ENCODE measurements at places on chromosomes 2 and 18.

DNA sequence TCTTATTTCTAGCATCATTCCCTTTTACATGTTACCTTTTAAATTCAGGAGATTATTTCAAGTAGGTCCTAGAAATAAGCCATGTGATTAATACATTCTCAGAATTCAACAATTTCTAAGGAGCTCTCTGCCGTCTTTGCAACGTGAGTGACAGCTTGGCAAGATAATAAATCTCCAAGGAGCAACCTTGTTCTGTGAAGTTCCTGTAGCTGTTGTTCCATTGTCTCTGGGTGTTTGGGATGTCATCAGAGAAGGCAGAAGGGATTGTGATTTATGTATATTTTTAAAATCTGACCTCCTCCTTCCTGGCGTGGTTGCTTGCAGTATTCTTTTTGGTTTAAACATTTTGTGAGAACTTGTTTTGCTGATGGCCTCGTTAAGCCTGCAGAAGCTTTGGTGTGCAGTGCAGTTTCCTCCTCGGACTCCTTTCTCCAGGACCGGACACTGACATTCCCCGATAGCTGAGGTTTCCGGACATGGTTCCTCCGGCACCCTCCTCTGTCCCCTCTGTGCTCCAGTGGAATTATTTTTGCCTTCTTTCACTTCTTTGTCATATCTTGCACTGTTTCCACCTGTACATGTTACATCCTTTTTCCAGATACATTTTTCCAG is 33.7 kb downstream of the RAMP1 start:
- DNase-seq: no peak

GRCh38 chr2:216606551-216607276 is 26.5 kb upstream of the IGFBP2 start:
- DNase-seq: no peak

GRCh38 chr18:63753676-63754075 is 21.5 kb upstream of the SERPINB7 start:
- DNase-seq: no peak

- DNase-seq: peak; percentile 84
Observed at GRCh38 chr2:141199711-141200110, 931.1 kb downstream of the LRP1B start.

DNA sequence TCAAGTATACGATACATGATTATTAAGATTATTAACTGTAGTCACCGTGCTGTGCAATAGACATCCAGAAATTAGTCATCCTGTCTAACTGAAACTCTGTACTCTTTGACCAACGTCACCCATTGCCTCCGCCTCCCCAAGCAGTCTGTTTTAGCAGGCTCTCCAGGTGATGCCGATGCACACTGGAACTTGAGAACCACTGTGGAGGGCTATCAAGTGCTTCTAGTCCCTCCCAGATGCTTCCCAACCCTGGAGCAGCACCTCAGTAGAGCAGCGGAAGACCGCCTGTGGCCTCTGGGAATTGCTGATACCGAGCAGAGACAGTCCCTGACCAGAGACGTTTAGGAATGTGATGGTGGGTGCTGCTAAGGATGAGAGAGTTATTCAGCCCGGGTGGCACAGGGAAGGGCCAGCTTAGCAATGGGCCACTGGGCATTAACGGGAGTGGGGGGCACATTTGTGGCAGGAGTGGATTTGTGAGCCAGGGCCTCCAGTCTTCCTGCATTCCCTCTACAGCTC is 50.7 kb downstream of the LIPG start:
- no peak for DNase-seq

Measured in amniotic epithelial cell (primary cell).